CD4-positive, alpha-beta T cell treated with Interleukin-6 at 100 ng/mL for 8 hours (primary cell): ENCODE measurements at places on chromosomes 5 and 9.
A peak's percentile ranks its signal among the peaks of the same experiment; 100 is the strongest.

DNA sequence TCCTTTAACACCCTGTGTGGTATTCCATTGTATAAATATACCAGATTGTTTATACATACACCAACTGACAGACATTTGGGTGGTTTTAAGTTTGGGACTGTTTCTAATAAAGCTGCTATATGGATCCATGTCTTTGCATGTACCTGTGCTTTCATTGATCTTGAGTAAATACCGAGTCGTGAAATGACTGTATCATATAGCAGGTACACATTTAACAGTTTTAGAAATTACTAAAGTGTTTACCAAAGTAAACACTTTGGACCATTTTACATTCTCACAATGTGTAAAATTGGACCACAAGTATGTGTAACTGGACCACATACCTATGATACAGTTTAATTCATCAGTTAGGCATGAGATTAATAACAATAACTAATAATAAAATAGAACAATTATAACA is 175.2 kb downstream of the FBXL17 start:
- no peak for DNase-seq

GRCh38 chr9:31745886-31746285 is 638.6 kb upstream of the ACO1 start:
- no peak for DNase-seq

- DNase-seq, result no peak
Measured at GRCh38 chr5:163565492-163565891, 60.1 kb downstream of the MAT2B start.

- DNase-seq, result no peak
Measured at GRCh38 chr9:82021198-82021597, 32.6 kb downstream of the SPATA31D1 start.

DNA sequence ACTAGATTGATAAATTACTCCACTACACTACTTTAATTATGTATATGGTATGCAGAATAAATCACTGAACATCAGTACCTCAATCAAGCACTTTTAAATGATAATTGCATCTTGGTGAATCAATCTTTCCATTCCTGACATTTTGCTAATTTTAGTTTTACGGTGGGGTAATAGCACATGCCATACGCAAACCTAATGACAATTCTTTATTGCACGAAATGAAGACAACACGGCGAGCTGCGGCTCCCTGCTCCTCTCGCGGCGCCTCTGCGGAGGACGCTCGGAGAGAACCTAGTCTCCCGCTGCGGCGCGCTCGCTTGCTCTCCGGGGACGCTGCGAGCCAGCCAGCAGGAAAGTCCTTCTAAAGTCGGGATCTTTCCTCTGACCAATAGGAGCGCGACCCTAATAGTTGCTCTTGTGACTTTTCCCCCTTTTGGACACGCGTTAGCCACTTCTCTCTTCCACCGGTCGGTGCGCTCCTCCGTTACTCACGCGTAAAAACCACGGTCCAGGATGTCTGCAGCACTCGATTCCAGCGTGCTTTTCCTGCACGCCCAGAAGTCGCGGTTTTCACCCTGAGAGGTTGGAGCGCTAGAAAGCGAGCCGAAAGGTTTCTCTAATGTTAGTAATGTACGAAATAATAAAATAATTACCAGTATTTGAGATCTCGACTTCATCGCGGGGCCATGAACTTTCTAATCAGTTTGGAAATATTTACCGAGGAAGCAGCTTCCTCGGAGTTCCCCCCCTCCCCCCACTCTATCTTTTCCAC is 1.0 kb upstream of the MEF2C start:
- DNase-seq, result no peak

- DNase-seq, result peak; percentile 13
Measured at GRCh38 chr9:114958021-114958843, 27.8 kb upstream of the TNFSF8 start.

- DNase-seq, result no peak
Measured at GRCh38 chr9:21761309-21761901, 41.0 kb upstream of the MTAP start.

- DNase-seq, result no peak
Measured at GRCh38 chr5:107736638-107737037, 65.9 kb upstream of the EFNA5 start.

GRCh38 chr9:16689351-16689938 is 181.0 kb downstream of the BNC2 start:
- DNase-seq, result no peak
